NCI-H1417 treated with DMSO at 0.1 percent for 48 hours (cell line): ENCODE measurements at places on chromosomes 7 and 10.

DNA sequence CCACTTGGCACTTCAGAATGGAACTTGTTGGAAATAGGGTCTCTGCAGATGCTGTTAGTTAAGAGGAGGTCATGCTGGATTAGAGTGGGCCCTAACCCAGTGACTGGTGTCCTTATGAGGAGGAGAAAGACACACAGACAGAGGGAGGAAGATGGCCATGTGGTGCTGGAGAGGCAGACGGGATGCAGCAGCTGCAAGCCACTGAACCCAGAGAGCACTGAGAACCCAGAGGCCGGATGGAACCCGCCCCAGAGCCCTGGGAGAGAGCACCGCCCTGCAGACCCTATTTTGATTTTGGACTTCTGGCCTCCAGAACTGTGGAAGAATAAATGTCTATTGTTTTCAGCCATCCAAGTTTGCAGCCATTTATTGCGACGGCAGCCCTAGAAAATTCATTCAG lies 58.0 kb upstream of the EBF3 start:
- DNase-seq: no peak

- DNase-seq: no peak
Measured at GRCh38 chr10:31836569-31837406, 91.8 kb downstream of the ARHGAP12 start.

GRCh38 chr7:44107961-44108767 lies 4.0 kb downstream of the AEBP1 start:
- no peak for DNase-seq

- DNase-seq: no peak
Measured at GRCh38 chr7:116521046-116521664, 3.7 kb upstream of the CAV1 start.

DNA sequence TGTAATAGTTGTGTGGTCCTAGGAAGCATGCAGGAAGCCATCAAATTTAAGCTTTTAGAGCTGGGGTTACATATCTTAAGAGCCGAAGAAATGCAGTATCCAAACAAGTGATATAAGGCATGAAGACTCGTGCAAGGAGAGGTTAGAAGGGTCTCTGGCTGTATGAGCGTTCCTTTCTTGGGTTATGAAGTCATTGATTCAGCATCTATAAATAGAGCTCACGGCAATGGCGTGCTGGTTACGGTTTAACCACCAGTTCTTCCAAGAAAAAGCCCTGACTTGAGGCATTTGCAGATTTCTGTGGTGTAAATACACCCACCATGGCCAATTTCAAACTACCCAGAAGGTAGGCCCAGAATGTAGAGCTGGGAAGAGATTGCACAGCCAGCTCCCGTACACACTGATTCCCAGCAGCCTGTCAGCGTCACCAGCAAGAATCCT lies 72.0 kb upstream of the KAT6B start:
- DNase-seq: no peak

DNA sequence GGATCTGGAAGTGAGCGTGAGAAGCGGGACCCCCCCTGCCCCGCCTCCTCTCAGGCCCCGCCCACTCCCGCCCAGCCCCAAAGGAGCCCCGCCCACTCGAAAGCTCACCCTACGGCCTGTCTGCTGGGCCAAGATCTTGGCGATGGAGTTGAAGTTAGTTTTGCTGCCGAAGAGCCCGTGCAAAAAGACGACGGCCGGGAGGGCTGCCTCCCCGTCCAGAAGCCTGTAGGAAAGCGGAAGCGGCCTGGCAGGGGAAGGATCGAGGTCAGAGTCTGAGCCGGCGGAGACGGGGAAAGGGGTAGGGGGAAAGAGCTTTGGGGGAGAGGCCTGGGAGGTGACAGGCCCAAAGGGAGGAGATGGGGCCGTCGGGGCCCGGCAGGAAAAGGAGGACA lies 386 bp downstream of the ABHD11 start:
- DNase-seq: no peak

- DNase-seq: no peak
Measured at GRCh38 chr7:101018271-101019167, 1.4 kb upstream of the MUC17 start.

- no peak for DNase-seq
Measured at GRCh38 chr10:28905371-28905770, 228.1 kb downstream of the BAMBI start.

GRCh38 chr7:80347173-80347572 lies 164.7 kb downstream of the GNAT3 start:
- no peak for DNase-seq

DNA sequence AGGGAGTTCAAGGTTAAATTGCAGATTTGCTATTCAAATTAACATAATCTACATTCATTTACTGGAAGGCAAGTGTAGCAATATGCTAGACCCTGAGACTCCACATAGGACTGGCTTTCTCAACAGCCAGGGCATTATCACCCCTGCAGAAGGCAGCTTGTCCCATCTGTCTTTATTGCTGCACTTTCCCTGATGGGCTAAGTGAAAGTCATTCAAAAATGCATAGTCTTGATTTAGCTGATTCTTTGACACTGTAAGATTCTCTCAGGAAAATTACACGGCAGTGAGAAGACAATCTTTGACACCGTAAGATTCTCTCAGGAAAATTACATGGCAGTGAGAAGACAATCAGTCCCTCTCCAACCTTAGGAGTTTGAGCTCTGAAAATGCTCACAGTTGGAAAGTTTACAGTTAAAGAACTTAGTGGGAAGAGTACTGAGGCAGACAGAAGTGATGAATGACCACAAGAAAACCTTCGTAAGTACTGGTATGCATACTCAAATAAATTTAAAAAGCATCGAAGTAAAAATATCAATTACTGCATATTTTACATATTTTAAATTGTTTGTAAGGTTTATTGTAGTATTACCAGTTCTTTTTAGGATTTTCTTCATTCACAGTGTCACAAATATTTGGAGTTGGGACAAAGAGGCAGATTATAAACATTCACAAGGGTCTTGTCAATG lies 88.9 kb downstream of the RAPGEF5 start:
- no peak for DNase-seq

- DNase-seq: no peak
Measured at GRCh38 chr7:102305414-102306268, 19.0 kb downstream of the SH2B2 start.

DNA sequence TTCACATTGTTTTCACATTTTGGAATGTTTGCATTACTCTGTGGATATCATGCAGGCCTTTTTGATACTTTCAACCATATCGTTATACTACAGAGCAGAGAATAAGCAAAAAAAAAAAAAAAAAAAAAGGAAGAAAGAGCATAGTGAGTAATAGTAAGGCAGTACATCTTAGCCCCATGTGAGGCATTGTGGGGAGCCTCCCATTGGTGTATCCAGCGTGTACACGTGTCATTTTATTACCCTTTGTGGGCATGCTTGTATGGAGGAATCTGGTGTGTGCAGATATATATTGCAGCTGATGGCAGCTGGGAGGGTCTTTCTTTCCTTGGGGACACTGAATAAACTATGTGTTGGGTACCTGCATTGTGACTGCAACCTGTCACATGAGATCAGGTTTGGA lies 19.6 kb downstream of the R3HCC1L start:
- no peak for DNase-seq

GRCh38 chr10:123926401-123927264 lies 35.0 kb upstream of the CPXM2 start:
- no peak for DNase-seq

DNA sequence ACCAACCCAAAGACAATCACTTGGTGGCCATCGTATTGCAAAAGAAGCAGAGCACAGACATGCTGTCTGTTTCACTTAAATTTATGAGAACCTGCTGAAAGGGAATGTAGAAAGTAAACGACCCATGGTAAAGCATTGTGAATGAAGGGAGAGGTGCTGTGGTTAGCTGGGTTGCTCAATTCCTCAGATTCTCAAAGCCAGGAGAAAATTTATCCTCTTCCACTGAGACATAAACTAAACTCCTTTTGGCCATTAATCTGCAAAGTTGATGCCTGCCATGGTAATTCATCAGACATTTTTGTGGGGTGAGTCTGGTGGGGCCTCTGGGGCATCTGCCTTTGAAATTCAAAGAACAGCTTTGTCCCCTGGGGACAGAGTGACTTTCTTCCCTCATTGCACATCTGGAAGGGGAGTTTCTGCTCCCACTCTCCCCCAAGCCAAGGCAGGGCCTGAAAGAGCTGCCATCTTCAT lies 951.0 kb downstream of the LRMDA start:
- no peak for DNase-seq

DNA sequence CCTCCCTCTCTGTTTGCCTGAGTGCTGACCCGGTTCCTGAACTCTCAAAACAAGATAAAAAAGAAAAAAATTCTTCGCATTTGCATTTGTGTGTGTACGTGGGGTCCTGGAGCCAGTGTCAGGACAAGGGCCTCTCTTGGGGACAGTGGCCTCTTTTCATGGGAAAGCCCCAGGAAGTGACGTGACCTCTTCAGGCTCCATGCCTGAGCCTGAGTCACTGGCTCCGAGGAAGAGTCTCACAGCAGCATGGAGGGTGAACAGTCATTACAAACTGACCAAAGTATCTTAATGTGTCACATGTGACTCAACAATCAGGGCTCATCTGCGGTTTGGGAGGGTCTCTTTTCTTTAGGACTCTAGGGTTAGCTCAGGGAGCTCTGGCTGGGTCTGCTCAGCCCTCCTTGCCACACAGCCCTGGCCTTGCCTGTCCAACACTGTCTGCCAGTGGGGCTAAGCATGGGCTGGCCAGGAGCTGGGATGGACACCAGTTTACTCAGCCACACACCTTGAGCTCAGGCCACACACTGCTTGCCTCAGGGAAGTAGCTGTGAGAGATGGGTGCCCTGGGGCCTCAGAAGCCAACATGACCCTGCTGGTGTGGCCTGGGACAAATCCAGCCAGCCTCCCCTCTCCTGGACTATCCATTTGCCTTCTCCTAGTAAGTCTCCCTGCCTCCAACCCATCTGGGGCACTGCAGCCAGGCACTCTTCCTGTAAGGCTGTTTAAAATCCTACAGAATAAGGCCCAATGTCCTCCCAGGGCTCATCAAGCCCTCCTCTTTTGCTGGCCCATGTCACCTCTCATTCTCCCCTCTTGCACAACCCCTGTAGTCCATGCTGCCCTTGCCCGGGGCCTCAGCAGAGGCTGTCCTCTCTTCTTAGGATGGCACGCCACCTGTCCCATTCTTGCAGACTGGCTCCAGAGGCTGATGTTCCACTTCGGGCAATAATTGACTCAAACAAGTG lies 10.5 kb downstream of the TMEM273 start:
- DNase-seq: no peak

GRCh38 chr7:102211590-102212550 lies 74.8 kb upstream of the SH2B2 start:
- DNase-seq: no peak

DNA sequence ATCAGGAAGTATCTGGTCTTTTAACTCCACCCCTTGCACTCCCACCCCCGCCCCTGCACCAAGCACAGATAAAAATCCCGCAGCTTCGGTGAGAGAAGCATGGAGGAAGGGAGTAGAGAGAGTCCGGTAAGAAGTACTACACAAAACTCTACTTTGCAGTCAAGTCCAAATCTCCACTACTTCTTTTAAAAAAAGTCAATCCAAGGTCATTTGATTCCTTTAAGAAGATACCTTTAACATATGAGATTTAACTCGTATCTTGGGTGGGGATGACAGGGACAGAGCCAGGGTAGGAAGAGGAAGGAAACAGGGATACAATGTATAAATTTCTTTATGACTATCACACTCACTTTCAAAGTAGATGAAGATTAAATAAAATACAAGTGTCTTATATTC lies 132.1 kb downstream of the NRBF2 start:
- peak; percentile 9 for DNase-seq

GRCh38 chr7:71633551-71634008 lies 501.6 kb downstream of the GALNT17 start:
- no peak for DNase-seq

DNA sequence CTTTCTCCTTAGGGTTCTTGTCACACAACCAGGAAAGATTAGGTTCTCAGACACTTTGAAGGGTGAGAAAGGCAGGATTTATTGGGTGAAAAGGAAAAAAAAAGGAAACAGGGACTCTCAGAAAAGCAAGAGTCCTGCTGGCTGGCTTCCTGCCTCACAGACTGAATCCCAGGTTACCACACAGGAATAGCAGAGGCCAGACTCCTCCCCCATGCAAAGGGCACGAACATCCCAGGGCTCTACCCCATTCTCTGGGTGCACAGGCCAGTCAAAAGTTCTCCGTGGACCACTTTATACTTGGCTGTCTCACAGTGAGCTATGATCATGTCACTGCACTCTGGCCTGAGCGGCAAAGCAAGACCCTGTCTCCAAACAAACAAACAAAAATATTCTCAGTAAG lies 42.6 kb downstream of the HOXA1 start:
- DNase-seq: no peak

GRCh38 chr7:134176037-134176350 lies 48.9 kb downstream of the LRGUK start:
- DNase-seq: no peak

DNA sequence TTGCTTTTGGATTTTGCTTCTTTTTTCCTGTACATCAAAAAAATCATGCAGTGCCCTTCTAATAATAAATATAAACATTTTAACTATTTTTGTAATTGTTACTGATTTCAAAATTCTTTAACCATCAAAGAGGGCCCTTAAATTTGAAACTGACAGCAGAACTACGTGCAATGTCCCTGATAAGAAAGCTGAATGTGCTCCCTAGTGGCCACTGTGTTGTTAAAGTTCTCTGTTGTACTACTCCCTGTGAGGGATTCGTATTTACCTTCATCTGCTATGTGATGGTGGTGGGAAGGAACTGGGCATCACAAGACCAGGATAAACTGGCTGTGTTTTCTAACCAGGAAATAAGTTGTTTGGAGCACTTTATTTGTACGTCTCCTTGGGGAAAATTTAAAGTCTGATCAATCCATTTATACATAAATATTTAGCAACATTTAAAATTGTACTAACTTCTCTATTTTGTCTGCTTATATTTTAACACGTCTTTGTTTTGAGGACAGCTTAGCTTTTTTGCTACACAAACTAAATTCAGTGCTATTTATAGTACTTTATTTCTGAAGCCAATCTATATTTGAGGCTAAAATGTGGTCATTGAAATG lies 322.4 kb downstream of the HGF start:
- peak; percentile 28 for DNase-seq

GRCh38 chr10:103547391-103547946 lies 54.0 kb downstream of the NEURL1 start:
- no peak for DNase-seq

DNA sequence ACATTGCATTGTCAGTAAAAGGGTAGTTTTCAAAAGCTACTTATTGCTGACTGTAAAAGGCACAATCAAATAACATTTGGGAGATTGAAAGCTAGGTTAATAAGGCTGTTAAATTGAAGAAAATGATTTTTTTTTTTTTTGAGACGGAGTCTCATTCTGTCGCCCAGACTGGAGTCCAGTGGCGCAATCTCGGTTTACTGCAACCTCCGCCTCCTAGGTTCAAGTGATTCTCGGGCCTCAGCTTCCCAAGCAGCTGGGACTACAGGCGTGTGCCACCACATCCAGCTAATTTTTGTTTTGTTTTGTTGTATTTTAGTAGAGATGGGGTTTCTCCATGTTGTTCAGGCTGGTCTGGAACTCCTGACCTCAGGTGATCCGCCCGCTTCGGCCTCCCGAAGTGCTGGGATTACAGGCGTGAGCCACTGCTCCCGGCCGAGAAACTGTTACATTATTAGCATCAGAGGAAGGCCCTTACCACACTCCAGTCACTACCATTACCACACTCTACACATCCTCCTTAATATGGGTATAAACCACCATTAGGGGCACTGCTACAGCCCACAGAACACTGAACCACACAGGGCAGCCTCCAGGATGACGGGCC lies 1.0 kb downstream of the CYP51A1 start:
- DNase-seq: no peak
